ENCODE measurements at places on chromosomes 4 and X. TPM values are rescaled to one million over a fixed set of nuclear protein-coding genes. Genes with fewer than 3 reads are reported as not detected.

Gene PGAM4
- total RNA-seq: not detected

Gene FOXR2
- total RNA-seq: not detected

Gene MAGEB16
- not detected for total RNA-seq

Gene ZCCHC13
- total RNA-seq: not detected

Gene UCP1
- not detected for total RNA-seq

Gene HTATSF1
- 66.7 TPM for total RNA-seq

DNA sequence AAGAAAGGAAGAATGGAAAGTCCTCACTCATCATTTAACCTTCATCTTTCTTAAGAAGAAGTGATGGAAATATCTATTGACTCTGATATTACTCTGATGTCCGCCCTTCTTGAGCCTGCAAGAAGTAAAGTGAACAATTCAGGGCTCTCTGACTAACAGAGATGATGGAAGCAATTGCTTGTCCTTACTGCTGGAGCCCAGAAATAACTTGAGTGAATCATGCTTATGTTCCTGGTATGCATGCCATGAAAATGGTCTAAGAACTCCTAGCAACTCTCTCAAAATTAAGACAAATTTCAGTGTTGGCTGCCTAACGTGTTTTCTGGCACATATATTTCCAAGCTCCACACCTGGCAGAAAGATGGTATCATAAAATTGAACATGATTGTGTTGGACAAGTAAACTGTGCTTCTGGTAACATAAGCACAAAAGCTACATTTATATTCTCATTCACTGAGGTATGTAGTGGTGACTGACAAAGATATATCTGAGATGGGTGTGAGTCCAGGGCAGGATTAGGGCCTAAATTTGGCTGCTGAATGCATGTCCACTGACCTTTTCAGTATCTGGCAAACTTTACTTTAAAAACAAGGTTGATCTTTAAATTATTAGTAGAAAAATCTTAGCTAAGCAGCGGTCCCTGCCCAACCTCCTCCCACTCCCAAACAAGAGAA is 109.2 kb upstream of the OTUD4 start:
- no peak for DNase-seq

GRCh38 chrX:139720136-139720535 is 12.2 kb upstream of the MCF2 start:
- DNase-seq: no peak

- DNase-seq: no peak
Observed at GRCh38 chrX:154890990-154891639, 5.0 kb downstream of the F8A1 start.

DNA sequence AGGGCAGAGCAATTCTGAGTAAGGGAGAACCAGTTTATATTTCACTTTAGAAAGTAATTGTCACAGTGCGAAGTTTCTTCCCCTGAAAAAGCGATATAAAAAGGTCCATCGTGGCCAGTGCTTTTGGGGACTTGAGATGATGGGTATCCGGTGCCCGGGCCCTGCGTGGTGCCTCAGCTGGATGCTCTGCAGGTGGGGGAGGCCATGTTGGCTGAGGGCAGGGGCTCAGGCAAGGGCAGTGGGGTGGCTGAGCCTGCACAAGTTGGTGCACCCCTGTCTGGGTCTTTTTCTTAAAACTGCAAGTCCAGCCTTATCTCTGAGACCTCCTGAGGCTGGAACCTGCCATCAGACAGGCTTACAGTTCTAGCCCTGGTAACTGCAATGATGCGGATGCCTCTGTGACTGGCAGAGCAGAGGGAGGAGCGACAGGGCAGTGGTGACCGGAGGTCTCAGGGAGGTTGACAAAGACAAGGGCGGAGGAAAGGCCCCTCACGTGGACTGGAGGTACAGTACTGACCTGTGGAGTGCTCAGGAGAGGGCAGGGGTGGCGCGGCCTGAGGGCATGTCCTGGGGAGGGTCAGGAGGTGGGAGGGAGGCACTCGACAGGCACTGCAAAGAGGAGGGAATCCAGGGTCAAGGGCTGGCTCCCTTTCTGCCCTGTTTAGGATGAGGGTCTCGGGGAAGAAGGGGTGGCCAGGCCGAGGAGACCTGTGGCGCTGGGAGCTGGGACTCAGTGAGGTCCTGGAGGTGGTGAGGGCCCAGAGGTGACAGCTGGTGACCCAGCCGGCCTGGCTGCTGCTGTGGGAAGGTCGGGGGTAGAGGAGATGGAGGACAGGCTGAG is 1.8 kb downstream of the RGS12 start:
- DNase-seq: no peak

DNA sequence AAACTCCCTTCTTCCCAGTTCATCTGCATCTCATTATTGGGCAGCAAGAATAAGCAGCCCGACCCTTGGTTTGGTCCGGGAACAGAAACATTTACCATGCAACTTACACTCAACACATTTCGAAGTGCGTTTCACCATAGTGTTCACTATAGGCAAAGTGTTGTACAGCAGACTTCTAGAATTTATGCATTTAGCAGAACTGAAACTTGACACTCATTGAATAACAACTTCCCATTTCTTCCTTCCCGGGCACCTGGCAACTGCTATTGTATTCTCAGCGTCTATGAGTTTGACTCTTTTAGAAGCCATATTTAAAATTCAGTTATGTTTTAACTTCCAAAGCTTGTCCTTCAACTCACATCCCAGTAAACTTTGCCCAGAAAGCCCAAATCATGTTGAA is 840.6 kb downstream of the NLGN4X start:
- DNase-seq: no peak

- DNase-seq: no peak
Observed at GRCh38 chr4:77124576-77124975, 32.4 kb upstream of the CCNG2 start.

- no peak for DNase-seq
Observed at GRCh38 chr4:23035521-23036056, 342.9 kb downstream of the GBA3 start.

DNA sequence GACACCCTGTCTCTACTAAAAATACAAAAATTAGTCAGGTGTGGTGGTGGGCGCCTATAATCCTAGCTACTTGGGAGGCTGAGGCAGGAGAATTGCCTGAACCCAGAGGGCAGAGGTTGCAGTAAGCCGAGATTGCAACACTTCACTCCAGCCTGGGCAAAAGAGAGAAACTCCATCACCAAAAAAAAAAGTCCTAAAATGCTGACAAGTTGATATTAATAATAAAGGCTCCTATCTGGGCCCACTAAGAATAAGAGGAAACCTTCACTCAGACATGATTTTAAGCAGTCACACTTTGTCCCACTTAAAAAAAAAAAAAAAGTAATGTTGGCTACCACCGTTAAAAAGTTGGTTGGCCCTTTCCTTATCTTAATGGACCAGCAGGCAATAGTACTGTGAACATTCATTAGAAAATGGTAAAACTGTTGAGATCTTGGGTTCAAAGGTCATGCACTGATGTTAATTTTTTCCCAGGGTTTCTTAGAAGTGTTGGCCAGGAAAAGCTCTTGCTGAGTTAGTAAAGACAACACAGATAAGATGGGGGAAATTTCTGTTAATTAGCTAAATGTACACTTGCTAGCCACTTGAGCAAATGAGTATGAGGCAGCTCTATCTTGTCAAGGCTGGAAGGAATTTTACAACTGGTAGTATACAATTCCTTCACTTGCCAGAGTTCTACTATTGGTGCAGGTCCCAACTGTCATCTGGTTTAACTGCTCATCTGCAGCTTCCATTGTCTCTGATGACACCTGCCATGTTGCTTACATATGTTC is 43.6 kb upstream of the BMP2K start:
- no peak for DNase-seq

DNA sequence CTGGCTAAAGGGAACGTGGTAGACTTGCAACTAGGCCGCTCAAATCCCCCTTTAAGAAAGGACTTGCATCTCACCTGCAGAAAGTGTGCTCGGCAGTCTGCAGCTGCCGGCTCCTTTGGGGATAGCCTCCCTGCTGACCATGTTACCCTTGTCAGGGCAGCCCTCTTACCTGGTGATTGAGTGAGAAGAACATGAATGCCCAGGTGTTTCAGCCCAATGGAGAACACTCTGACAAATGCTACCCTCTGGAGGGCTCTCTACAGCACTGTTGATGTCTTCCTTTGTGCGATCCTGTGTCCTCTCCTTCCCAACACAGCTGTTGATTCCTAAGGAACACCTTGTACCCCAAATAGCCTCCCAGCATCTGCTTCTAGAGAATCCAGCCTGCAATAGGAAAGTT is 178.7 kb upstream of the LDB2 start:
- DNase-seq: no peak

GRCh38 chr4:26787461-26788340 is 72.9 kb upstream of the STIM2 start:
- DNase-seq: peak; percentile 56

DNA sequence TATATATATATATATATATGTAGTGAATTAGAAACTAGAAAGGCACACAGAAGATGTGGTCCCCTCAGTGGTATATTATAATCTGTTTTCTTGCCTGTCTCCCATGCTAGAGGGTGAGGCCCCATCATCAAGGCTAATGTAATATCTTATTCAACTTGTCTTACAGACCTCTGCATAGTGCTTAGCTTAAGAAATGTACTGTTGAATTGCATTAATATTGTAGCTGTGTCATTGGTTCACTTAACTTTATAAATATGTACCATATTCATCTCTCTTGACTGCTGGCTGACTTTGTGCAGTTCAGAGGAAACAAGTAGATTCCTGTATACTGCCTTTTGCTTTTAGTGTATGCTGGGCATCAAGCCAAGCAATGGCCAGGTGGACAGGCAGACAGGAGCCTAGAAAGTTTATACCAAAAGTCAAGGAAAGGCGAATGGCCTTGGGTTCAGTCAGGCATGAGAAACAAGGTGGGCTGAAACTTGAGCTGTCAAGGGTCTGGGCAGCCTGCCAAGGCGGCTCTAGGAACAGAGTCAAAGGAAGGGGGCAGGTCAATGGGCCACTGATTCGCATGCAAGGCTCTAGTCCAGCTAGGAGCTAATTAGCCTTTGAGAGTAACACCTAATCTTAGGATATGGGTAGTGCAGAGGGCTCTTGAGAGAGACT is 78.8 kb upstream of the LEF1 start:
- no peak for DNase-seq

GRCh38 chr4:123628288-123628687 is 231.7 kb downstream of the SPRY1 start:
- DNase-seq: no peak

DNA sequence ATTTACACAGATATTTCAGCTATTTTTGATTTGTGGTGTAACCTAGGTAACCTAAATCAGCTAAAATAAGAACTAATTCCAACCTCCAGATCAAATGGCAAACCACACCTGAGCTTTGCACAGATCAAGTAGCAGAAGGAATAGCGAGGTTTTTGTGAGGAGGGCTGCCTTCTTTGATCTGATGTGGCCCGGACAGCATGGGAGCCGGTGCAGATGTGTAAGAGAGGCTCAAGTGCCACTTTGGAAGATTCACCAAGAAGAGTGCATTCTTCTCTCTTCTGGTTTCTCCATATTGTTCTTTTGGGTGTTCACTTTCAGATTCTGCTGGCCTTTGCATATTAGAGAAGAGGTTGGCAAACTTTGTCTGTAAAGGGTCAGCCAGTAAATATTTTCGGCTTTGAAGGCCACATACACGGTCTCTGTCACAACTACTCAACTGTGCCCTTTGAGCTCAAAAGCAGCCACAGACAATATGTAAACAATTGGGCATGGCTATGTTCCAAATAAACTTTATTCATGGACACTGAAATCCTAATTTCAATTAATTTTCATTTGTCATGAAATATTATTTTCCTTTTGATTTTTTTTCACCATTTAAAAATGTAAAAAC is 78.9 kb upstream of the FAM9C start:
- DNase-seq: no peak
